ENCODE measurements at places on chromosomes 5 and 9.

GRCh38 chr9:6460189-6460768 is 47.3 kb downstream of the UHRF2 start:
- DNase-seq, result no peak

- DNase-seq, result no peak
These were observed 980 bp downstream of the CCNO start for GRCh38 chr5:55232271-55232984.

DNA sequence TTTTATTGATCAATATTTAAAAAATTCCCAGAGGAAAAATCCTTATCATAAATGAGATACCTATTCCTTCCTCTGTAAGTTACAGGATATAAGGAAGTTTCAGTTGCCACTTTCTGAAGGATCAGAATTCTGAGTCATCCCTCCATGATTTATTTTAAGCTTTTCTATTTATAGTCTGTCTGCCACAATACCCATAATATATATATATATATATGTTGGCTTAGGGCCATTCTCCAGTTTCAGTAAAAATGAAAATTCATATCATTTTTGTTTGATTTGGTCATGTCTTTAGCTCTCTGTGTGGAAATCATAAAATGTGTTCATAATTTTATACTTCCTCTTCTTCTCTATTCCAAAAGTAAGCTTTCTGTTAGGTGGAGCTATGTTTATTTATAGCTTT is 215.8 kb upstream of the CYLC2 start:
- no peak for DNase-seq

DNA sequence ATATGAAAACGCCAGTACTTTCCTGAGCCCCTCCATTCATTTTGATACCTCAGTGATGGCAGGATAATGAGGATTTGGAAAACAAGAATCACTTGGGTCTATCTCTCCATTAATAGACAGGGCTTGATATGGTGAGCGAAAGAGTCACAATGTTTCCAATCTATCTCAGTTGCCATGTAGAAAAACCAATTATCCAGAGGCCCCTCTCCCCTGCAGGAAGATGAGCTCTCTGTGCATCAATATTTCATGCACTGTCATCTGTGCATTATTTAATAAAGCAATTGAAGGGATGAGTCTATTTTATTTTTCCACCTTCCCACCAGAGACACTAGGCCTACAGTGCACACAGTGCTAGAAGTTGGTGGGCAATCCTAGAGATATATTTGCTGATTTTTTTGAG is 326.9 kb downstream of the SPOCK1 start:
- DNase-seq, result no peak

- peak; percentile 27 for DNase-seq
These were observed 118.4 kb upstream of the KCNN2 start for GRCh38 chr5:114243281-114243971.

- no peak for DNase-seq
These were observed 3.8 kb upstream of the TOR4A start for GRCh38 chr9:137273611-137274320.

- peak; percentile 37 for DNase-seq
These were observed 32.4 kb downstream of the ABCA1 start for GRCh38 chr9:104895572-104895971.

- no peak for DNase-seq
These were observed 229.0 kb upstream of the PANK3 start for GRCh38 chr5:168808051-168808616.

GRCh38 chr9:14455243-14455642 is 141.3 kb upstream of the NFIB start:
- no peak for DNase-seq

DNA sequence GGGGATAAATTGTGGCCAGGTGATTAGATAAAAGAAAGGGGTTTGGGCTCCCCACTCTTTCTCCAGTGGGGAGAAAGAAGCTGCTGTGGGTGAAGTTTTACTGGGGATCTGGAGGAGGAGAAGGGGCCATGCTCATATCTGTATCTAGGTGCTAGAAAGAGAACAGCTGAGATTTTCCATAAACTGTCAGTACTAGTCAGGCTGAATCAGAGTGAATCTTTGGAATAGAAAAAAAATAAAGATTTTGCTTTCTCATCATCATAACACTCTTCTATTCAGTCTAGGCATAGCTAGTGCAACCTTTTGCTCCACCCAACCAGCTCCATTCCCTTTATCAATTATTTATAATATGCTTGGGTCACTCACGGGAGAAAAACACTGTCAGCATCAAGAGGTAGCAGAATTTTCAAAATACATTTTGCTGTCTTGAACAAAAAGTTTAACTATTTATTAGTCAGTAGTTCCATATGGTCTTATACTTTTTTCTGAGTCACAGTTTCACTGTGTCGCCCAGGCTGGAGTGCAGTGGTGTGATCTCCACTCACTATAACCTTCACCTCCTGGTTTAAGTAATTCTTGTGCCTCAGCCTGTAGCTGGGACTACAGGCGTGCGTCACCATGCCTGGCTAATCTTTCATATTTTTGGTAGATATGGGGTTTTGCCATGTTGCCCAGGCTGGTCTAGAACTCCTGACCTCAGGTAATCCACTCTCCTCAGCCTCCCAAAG is 21.3 kb upstream of the ERMP1 start:
- no peak for DNase-seq

DNA sequence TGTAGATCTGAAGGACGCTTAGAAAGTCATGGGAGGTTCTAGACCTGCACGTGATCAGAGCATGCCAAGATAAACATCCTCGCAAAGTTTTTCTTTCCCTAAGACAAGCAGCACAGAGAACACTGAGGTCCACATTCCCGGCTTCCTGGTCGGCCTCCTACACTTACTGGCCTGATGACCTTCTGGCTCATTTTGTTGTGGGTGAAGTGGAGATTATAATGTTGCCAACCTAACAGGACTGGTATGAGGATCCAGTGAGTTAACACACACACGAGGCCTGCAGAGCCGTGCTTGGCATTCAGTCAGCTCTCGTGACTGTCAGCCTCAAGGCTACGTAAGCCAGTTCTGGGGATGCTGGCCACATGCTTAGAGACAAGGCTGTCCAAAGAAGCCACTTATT is 186.0 kb downstream of the TENT4A start:
- no peak for DNase-seq
